ENCODE measurements at places on chromosomes 6 and 20.

DNA sequence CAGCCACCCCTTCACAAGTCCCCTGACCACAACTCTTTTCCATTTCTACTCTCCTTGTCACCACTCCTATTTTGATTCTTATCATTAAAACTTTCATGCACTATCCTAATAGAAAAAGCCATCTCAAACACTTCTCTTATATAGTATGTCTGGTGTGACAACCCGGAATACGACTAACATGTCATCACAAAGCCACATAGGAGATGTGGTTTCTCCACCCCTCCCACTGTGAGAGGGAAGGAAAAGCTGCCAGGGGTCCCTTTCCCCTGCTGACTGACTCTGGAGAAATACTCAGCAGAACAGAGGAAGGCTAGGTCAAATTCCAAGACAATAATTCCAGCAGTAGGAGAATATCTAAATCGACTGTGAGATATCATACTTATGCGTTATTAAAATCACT, 193.0 kb upstream of the KCNK16 start:
- DNase-seq = no peak

- no peak for DNase-seq
Measured at GRCh38 chr6:32087574-32088486, 21.3 kb downstream of the TNXB start.

DNA sequence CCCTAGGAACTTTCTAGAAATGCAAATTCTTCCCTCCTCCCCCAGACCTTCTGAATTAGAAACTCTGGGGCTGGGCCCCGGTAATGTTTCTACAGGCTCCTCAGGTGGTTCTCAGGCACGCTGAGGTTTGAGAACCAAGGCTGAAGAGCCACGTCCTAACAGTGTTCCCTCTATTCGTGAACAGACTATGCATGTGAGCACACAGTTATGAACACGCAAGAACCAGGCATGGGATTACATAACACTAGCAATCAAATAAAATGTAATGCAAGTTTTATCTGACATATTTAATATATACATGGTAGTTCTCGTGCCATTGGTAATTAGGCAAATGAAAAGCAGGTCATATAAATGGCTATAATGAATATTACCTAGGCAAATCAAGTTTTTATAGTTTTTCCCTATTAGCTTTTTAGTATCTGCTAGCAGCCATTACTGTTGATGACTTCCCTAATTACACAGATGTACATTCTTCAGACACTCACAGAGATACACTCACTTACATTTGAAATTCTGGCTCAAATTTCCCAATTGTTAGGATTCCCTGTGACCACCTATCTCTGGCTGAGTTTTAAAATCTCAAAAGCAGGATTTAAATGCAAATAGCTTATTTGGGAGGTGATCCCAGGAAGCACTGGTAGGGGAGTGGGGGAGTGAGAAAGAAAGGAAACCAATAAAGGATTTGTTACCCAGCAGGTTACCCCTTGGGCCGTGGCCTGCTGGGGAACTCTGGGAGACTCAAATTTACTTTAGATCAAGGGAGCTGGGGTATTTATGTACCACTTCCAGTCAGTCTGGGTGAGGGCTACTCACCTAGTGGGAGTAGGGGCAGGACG, 104.1 kb downstream of the TCP11 start:
- DNase-seq = no peak

- no peak for DNase-seq
Measured at GRCh38 chr6:106194949-106195921, 109.1 kb downstream of the PRDM1 start.

DNA sequence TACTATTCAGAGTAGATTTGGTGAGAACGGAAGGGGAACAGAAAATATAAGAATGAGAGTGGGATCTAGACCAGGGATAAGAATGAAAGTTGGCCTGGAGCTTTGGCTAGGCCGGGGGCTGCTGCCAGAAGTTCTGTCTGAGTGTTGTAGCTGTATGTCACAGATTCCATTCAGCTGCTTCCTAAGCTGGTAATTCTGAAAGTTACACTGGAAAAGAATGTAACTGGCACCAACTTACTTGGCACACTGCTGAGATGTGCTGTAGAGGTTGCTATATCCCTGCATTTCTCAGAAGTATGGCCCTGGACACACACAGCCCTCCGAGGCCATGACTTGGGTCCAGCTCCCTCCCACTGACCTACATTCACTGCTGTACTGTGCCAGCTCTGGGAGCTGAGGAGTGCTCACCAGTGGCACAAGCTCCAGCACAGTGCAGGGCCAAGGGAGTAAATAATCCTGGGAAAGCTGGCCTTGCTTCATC, 25.8 kb upstream of the TMEM217 start:
- DNase-seq = no peak

GRCh38 chr6:6560909-6561308, 27.6 kb upstream of the LY86 start:
- no peak for DNase-seq

GRCh38 chr20:16498526-16499253, 74.6 kb downstream of the KIF16B start:
- DNase-seq = no peak

DNA sequence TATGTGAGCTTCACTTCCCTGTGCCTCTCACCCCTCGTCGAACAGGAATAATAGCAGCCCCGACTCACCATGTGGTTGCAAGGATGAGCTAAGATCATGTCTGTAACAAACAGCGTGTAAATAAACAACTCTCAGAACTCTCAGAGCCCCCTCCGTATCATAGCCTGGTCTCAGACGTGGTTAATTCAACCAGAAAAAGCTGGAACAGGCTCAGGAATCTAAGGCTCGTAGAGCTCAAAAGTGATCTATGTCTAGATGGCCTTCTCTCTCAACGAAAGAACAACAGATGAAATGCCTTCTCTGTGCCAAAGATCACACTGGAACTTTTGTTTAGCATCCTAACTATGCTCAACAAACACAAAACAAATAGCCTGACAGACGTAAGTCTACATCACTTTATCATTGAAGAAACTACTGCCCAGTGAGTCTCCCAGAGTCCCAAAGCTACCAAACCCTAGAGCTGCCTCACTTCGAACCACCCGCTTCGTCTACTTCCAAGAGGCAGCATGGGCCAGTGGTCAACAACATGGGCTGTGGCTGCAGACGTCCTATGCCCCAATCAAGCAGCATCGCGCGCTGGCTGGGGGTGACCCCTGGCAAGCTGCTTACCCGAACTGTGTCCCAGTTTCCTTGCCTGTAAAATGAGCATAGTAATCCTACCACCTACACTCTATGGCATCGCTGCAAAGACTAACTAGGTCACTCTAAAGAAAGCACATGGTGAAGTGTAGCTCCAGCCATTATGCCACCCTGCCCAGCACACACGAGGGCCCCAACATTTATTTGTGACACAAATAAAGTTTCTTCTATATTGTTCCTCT, 35.1 kb downstream of the NFATC2 start:
- DNase-seq = no peak

GRCh38 chr6:52174118-52174517, 12.1 kb upstream of the IL17A start:
- DNase-seq = no peak

DNA sequence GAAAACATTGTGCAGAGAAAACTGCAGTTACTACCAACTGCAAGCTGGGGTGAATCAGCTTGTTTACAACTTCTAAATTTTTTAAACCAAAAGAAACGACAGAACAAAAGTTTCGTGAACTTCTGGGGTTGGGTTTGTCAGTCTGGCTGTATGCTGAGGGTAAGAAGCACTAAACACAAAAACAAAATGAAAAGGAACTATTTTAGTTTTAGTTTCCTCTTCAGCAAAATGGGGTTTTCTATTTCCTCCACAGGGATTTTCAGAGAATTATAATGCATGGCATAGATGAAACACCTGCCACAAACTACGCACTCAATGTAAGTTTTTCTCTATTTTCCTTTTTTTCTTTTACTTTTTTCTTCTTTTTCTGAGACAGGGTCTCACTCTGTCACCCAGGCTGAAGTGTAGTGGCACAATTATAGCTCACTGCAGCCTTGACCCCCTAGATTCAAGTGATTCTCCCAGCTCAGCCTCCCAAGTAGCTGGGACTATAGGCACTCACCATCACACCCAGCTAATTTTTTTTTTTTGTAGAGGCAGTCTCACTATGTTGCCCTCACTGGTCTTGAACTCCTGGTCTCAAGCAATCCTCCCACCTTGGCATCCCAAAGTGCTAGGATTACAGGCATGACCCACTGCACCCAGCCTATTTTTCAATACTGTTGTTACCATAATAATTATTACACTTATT, 40.6 kb downstream of the CGA start:
- no peak for DNase-seq

GRCh38 chr6:3633711-3634110, 117.8 kb downstream of the PXDC1 start:
- DNase-seq = no peak

GRCh38 chr6:64220801-64221200, 585.2 kb downstream of the PHF3 start:
- no peak for DNase-seq

GRCh38 chr20:16689906-16690305, 39.9 kb upstream of the SNRPB2 start:
- no peak for DNase-seq

GRCh38 chr20:40651151-40651550, 37.9 kb downstream of the MAFB start:
- DNase-seq = no peak

DNA sequence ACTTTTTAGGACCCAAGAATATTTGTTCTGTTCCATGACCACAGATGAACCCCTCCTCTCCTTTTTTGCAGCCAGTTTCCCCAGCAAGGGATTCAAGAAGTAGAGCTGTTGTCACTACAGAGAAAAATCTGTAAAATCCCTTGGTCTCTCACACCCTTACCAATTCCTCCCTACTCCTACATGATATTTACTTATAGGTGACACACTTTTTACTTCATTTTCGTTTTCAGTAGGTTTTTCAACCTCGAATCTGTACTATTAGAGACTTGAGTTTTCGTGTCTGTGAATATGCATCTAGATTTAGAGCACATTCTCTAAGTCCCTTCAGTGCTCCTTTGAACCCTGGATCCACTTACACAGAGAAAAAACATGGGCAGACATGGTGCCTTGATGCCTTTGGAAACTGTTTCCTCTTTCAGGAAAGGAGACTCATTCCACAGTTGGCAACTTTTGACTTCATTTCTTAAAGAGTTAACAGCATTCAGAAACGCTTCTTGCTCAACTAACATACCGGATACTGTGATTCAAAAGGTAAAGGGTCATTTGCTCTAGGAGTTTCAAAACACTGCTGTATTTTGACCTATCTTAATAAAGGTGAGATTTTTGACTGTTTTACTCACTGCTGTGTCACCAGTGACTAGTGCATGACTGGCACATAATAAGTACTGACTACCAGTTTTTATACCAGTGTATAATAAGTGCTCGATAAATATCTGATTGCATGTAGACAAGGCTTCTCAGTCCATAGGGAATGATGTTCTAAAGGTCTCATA, 50.6 kb downstream of the LAMA4 start:
- DNase-seq = no peak

- DNase-seq = no peak
Measured at GRCh38 chr6:122894791-122895190, 101.2 kb upstream of the CLVS2 start.

DNA sequence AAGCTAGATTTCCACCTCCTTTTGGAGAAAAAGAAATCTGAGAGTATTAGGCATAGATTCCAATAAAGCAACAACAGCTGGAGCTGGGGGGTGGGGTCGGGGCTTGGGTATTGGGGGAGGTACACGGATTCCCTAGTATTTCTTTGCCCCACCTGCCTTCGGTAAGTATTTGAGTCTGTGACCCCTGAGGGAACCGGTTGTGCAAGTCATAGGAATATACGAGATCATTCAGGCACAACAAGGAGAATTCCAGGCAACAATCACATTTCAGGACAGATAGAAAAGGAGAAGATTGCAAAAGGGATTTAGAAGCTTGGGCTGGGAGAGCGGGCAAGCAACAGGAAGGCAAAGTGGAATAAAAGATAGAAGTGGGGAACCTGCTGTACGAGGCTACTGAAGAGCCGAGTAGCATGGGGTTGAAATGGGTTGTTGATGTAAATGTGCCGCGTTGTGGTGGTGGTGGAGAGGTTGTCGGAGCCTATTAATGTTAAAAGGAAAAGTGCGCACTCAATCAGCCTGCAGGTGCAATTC, 148.9 kb downstream of the BCAS1 start:
- no peak for DNase-seq

GRCh38 chr6:23137611-23138010, 568.2 kb downstream of the HDGFL1 start:
- no peak for DNase-seq

- no peak for DNase-seq
Measured at GRCh38 chr6:144246988-144247387, 38.1 kb upstream of the UTRN start.

DNA sequence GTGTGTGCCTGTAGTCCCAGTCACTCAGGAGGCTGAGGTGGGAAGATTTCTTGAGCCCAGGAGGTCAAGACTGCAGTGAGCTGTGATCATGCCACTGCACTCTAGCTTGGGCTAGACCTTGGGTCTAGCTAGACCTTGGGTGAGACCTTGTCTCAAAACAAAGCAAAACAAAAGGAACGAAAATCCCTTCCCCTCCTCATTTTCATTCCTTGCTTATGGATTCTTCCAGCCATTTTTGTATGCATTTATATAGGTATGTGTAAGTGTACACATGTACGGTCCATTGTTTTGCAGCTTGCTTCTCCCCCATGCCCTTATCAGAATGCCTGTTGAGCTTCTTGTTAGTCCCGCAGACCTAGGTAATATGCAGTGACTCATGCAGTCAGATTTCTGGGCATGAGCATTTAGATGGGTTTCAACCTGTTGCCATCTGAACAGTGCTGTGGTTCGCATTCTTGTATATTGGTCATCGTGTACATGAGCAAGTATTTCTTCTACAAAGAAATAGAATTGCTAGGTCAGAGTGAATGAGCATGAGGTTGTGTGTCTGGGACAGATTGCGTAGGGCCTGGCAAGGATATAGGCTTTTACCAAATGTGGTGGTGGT, 73.2 kb downstream of the ATRN start:
- DNase-seq = no peak

DNA sequence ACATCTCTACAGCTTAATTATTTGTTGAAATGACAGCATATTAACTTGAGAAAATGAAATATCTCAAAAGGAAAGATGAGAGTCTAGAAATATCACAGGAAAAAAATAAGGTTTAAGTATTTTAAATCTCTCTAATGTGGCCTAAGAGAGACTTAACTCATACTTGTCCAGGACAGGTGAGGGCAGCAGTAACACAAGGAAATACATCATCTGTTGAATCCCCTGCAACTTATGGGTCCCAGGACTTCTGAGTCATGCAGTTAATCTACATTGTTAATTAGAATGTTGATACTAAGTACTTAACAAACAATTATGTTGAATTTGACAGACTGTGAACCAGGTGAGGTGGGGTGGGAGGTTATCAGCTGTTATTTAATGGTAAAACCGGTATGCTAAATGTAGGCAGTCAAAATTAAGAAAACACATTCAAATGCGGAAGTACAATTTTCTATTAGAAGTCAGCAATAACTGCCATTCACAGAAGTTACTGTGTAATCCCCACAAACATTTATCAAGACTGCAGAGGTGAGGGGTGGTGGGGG, 87.9 kb downstream of the CEP57L1 start:
- no peak for DNase-seq

GRCh38 chr20:53678990-53679596, 85.5 kb upstream of the ZNF217 start:
- DNase-seq = no peak

- no peak for DNase-seq
Measured at GRCh38 chr6:101779051-101779844, 385.7 kb downstream of the GRIK2 start.

Data from right renal pelvis (tissue), 4 donors.